ENCODE measurements at places on chromosomes 5 and 9. TPM values are rescaled to one million over a fixed set of nuclear protein-coding genes. Genes with fewer than 3 reads are reported as not detected.

DNA sequence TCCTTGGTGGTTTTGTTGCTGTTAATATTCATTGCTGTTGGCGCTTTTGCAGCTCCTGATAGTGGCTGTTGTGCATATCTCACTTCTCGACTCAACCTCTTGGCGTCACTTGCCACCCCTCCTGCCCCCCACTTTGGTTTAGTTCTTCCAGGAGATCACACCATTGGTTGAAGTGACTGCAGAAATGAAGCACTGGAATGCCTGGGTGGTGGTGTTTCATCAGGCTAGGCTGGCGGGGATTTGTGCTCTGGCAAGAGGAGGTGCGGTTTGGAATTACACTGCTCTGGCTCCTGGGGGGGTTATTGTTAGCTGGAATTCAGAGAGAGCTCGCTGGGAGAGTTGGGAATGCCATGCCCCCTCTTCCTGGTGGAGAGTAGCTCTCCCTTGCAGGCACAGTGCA lies 11.5 kb downstream of the PRRC2B start:
- DNase-seq: no peak

DNA sequence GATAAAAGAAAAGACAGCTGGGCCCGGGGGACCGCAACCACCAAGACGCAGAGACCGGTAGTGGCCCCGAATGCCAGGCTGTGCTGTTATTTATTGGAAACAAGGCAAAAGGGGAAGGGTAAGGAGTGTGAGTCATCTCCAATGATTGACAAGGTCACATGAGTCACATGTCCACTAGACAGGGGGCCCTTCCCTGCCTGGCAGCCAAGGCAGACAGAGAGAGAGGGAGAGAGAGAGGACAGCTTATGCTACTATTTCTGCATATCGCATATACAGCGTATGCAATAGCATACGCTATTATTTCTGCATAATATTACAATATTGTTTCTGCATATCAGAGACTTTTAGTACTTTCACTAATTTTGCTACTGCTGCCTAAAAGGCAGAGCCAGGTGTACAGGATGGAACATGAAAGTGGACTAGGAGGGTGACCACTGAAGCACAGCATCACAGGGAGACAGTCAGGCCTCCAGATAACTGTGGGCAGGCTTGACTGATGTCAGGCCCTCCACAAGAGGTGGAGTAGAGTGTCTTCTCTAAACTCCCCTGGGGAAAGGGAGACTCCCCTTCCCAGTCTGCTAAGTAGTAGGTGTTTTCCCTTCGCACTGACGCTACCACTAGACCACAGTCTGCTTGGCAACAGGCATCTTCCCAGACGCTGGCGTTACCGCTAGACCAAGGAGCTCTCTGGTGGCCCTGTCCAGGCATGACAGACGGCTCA lies 50.3 kb downstream of the RFX3 start:
- no peak for DNase-seq

DNA sequence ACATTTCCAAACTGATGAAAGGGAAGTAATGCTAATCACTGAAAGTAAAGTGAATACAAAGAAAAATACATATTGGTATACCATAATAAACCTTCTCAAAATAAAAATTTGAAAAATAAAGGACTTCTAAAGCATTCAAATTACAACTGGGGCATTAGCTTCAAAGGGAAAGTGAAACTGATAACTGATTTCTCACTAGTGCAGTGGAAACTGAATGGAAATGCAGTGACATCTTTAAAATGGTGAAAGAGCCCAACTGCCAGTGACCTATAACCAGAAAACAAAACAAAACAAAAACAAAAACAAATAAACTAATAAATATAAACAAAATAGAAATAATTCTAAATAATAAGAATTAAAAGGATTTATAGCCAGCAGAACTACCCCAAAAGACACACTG lies 297.5 kb upstream of the GRIN3A start:
- DNase-seq: no peak

DNA sequence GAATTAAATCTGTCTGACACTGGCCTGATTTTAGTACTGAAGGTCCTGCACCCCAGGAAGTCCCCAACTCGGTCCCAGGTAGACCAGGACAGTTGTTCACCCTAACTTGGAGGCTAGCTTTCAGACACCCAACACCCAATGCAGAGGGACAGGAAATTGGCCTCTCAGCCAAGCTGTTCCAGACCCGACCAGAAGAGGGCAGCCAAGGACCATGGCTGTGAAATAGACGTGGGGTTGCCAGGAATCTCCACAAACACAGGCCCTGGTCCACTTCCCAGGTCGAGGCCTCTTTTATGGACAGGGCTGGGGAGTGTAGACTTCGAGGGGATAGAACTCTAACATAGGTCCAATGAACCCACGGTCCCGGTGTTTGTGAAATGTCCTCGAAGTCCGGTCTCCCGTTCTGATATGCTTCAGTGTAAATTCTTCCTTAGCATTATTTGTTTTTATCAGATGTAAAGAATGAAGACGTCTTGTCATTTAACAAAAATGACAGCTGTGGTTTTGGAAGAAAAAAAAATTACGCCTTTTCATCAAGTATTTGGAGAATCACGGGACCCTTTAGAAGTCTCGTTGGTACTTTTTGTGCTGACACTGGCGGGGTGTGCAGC lies 260.3 kb upstream of the ADAMTS16 start:
- DNase-seq: peak; percentile 68

Gene SPATA31A3
- total RNA-seq: not detected

DNA sequence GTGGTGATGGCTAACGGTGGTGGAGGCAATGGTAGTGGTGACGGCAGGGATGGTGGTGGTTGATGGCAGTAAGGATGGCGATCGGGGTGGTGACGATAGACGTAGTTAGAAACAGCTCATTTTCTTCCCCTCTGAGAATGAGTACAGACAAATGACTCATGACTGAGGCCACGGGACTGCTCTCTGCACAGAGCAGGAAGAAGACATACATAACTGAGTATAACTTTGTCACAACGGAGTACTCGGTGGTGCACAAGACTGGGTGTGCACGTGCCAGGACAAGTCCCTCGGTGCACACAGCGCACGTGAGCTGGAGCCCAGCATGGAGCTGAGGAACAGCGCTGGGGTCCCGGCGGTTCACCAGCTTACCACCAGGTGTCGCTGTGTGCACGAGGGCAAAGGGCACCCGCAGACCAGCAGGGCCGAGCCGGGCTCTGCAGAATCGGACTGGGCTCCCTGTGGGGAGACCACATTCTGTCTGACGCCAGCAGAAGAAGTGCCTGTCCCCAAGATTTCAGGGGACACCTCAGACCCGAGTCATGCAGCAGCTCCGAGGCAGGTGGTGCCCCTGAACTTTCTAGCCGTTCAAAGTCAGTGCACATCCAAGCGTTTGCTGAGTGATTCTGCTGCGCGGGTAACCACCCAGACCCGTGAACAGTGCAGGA lies 188.6 kb downstream of the FSTL4 start:
- DNase-seq: peak; percentile 54

Gene ZNF462
- total RNA-seq: 7.1 TPM

DNA sequence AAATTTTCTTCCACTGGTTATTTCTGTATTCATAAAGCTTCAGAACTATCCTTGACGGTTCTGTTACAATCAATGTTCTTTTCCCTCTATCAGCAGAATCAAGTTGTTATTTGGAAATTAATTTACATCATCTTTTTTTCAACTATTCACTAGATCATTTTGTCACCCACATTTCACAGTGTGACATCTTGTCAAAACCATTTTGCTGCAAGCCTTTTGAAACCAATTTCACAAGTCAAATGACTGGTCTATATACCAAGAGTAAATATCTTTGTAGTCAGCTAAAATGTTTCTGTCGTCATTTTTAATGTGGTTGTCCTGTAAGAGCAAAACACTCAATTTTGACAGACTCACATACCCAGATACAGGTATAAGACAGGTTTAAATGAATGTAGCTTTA lies 984.3 kb upstream of the TYRP1 start:
- DNase-seq: no peak

GRCh38 chr5:124474528-124475215 lies 271.8 kb downstream of the ZNF608 start:
- DNase-seq: no peak

Gene BTNL8
- not detected for total RNA-seq

- no peak for DNase-seq
Observed at GRCh38 chr9:87518702-87519335, 21.2 kb downstream of the DAPK1 start.

DNA sequence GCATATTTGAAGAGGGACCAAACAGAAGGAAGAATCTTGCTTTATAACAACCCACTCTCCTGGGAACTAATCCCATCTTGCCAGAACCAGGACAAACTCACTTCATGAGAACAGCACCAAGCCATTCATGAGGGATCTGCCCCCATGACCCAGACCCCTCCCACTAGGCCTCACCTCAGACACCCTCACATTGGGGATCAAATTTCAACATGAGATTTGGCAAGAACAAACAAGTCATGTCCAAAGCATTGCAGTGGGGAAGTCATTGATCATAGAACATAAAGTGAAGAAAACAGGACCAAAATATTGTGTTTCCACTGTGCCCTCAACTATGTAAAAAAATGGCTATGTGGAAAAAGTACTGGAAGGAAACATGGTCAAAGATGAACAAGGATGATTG lies 43.9 kb downstream of the MAP1B start:
- no peak for DNase-seq

Gene SLC6A19
- not detected for total RNA-seq

DNA sequence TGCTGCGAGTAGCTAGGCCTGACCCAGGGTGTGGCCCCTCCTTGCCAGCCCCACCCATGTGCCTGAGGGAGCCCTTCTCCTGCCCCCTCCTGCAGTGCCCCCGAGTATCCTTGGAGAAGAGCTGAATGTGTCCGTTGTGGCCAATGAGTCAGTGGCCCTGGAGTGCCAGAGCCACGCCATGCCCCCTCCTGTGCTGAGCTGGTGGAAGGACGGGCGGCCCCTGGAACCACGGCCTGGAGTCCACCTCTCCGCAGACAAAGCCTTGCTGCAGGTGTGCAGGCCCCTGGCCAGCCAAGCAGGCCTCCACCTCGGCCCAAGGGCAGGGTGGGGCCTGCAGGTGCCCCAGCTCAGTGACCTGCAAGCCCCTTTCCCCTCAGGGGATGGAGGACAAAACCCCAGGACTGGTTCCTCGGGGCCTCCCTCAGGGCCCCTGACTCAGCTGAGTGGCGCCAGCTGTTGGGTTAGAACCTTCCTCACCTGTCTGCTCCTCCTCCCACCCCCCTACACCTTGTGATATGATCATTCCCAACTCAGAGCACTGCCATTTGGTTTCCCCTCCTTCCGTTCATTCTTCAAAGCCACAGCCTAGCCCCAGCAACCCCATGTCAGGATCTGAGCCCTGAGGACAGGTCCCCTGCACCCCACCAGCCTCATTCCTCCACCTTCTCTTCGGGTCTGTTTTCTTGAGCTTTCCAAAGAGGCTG lies 80.0 kb upstream of the ASS1 start:
- peak; percentile 41 for DNase-seq

Gene PIP5K1B
- total RNA-seq: not detected

Gene PTTG1
- total RNA-seq: 973 TPM
